Naive thymus-derived CD8-positive, alpha-beta T cell (primary cell): ENCODE measurements at places on chromosomes 7 and 10.

DNA sequence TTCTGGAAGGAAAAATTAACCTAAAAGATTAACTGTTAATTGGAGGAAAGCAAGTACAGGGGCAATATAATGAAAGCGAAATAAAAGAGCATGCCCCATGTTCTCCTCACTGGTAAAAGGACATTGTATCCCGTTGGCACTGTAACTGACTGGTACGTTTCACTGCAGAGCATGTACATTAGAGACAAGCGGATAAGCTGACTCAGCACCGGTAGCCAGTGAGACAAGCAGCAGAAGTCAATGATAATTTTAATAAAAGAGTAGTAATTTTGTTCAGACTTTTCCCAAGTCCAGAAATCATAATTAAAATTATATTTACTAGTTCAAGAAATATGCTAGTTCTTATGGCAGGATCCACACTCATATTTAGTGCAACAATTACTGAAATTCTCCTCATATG, 161.5 kb upstream of the VWC2 start:
- DNase-seq = no peak

DNA sequence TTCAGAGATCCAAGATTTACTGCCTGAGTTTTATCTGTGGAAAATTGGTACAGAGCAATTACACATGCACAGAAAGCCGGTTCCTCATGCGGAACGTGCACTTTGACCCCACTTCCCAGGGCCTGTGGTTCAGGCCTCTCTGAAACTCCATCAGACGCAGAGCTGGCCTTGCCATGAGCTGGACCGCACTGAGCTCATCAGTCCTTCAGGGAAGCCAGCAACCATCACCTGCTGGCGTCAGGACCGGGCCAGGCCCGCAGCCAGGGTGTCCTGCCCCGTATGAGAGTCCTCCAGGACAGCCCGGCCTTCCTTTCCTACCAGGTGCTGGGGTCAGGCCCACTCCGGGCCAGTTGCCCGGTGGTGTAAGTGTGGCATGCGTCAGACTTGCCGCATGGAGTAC, 446.5 kb upstream of the FOXK1 start:
- DNase-seq = no peak

GRCh38 chr10:132464256-132465192, 67.5 kb downstream of the PWWP2B start:
- DNase-seq = no peak

GRCh38 chr7:54546081-54546985, 4.2 kb downstream of the VSTM2A start:
- DNase-seq = no peak

- DNase-seq = no peak
Observed at GRCh38 chr10:109676703-109677102, 246.6 kb downstream of the XPNPEP1 start.

DNA sequence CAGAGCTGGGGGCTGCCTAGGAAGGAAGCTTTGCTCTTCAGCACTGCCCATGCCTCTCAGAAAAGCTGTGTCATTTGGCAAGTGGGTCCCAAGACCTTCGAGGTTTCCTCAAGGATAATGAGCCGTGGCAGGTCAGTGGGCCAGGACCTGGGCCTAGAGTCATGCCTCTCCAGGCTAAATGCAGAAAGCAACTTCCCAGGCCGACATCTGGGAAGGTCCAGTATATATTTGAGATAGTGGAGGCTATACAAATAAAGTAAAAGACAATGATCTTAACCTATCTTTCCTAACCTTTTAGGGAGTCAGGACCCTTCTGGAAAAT, 2.4 kb upstream of the HOXA10 start:
- DNase-seq = peak; percentile 8

- DNase-seq = peak; percentile 11
Observed at GRCh38 chr7:140983802-140984201, 30.9 kb downstream of the MRPS33 start.

DNA sequence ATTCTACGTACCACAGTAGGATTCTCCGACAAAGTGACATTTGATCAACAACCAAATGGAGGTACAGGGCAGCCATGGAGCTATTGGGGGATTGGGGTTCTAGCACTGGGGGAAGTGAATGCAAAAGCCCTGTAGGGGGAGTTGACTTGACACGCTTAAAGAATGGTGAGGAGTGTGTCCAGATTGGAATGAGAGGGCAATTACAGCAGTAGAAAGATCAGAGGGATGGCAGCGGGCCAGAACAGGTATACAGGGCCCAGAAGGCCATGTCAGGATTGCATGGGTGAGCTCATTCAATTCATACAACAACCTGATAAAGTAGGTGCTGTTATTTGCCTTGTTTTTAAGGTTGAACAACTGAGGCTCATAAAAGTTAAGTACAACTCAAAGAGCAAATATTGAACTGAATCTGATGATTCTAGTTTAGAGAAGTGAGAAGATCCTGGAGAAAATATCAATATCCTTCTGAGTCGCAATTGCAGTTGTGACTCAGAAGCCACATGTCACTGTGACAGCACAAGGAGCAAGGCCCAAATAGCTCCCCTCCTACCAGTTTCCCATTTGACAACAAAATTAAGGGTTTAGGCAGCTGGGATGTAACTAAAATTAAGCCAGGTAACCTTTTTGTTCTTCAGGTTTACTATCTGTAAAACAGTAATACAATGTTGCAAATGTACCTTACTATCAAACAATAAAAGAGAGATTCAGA, 28.0 kb upstream of the CTTNBP2 start:
- no peak for DNase-seq

DNA sequence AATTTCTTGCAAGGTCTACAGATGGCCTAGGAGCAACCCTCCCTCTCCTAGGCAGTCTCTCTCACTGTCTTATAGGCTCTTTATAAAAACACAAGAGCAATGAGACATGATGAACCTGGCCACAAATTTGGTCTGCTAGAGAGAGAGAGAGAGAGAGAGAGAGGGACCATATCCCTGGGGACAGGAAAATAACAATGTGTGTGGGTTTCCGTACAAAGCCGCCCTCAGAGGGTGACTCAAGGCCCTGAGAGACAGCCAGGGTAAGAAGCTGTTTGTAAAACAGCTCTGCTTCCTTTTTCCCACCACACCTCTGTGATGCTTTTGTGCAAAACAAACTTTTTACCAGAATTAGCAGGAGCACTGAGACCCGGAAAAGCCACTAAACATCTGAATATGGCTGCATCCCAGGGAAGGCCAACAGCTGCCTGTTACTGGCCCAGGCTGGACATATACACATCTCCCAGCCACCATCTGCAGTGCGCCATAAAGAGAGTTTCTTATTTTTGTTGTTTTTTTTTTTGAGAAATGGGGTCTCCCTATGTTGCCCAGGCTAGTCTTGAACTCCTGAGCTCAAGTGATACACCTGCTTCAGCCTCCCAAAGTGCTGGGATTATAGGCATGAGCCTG, 18.4 kb downstream of the GIMAP5 start:
- DNase-seq = no peak

DNA sequence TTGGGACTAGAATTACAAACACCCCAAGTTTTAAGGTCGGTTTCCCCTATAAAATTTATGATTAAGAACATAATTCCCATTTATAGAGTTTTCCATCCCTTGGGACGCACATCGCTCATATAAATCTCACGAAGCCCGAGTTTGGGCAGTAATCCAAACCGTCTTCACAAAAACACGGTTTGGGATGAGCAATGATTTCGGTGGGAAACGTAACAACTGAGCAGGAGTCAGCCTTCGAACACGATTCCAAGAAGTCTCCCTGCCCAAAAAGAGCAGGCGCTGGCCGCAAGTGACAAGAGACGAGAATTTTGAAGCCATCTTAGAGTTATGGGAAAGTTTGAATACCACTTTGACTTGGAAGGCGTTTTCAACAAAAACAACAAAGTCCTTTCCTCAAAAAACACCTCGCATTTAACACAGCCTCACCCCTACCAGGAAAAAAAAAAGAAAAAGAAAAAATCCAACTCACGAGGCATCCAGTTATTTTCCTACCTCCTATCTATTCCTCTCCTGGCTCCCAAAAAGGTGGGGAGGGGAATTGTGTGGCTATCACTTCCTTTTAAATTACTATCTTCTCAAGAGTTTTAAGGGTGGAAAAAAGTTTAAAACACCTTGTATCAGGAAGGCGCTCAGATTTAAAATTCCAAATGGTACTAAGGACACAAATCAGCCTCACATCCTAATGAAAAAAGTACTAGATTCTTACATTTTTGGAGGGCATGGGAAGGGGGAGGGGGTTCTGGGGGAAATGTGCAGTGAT, 1.6 kb downstream of the SEPHS1 start:
- DNase-seq = no peak

- DNase-seq = peak; percentile 19
Observed at GRCh38 chr10:102118867-102119266, 1.3 kb downstream of the LDB1 start.

- no peak for DNase-seq
Observed at GRCh38 chr7:135692055-135692454, 29.7 kb downstream of the STMP1 start.

DNA sequence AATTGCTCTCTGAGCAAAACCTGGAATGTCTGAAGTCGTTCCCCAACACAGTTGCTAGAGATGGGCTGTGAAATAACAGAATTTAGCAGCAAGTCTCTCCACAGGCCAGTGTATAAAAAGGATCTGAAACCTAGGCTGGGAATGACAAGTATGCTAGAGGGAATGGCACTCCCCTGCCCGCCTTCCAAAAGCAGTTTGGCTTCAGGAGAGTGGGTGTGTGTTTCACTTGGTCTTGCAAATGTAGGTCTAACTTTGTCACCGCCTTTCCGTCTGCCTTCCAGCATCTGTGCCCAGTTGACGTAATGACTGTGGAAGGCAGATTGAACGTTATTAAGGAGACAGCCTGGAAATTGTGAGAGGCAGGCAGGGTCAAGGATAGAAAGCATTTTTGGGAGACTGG, 18.0 kb upstream of the MTURN start:
- no peak for DNase-seq

DNA sequence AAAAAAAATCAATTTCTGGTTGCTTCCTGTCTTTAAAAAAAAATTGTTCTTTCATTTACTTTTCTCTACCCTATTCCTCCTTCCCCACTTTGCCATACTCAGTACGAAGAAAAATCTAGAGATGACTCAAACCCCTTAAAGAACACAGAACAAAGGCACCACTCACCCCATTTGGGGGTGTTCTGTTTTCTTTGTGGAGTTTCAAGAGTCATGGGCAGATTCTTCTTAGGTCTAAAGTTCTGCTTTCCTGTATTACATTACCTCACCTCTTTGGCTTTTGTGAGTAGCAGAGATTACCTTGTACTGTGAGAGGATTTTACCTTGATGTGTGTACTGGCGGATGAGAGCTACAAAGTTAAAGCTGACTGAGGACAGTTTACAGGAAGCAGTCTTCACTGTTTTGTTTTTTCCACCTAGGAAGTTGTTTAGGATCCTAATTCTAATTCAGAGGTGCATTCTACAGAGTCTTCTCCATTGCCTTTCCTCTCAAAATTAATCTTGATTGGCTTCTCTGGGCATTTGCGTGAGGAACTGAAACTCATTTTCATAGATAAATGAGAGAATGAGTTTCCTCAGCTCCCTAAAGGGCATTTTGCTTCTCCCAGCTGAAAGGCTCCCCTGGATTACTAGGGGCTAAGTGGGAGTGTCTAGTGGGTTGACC, 20.7 kb downstream of the AVL9 start:
- DNase-seq = no peak

- no peak for DNase-seq
Observed at GRCh38 chr7:99219185-99219767, 11.4 kb upstream of the KPNA7 start.

DNA sequence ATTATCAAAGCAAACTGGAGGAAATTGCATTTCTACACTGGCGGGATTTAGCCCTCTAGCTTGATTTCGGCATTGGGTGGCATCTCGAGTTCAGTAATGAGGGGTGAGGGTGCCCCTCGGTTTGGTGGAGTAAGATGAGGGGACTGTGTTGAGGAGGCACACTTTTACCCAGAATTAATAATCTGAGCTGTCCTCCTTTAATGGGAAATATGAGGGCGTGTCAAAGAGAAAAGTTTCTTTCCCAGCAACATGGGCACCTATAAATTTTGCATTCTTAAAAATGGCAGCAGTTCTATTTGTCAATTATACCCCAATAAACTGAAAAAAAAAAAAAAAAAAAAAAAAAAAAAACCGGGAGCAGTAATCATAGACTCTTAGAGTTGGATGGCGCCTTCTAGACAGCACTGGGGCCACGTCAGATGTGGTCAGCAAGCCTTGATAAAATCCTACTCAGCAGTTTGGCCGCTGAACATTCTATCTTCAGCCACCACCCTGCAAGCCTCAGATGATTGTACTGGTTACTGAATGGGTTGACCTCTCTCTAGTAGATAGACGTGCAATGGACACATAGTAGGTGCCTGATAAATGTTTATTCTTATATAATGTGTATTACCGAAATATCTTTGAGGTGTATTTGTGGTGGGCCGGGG, 931 bp downstream of the PAPSS2 start:
- DNase-seq = no peak

- no peak for DNase-seq
Observed at GRCh38 chr10:101595591-101596433, 7.7 kb downstream of the DPCD start.

DNA sequence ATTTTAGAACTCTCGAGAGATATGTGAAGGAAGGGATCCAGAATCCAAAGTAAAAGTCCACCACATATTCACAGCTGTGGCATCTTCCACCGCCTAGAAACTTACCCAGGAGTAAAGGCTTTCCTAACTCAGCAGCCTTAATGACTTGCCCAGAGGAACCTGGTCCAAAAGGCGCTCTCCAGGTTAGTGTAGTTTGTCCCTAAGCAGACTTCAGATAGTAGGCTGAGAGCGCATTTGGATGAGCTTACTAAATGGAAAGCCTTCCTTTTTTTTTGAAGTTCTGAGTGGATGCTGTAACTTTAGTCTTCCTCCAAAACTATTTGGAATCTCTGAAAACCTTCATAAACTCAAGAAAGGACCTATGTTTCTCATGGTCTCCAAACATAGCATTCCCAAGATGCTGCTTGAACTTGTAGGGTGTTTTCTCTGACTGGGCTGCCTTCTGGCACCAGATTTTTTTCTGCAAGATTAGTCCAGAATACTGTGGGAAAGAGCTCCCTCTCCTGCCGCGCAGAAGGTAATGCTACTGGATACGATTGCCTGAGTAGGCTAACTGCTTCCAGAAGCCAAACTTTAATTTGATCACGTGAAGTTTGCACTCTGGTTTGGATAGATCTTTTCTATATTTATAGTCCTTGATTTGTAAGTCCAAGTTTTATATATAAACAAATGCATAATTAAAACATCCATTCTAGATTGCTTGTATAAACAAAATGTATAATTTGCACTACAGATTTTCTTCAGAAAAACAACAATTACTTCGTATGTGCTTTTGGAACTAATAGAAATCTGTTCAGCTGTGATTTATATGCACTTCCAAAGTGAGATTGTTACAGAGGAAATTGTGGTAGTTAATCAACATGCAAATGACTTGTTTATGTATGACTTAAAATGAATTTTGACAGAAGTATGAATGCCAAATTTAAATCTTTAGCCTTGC, 19.6 kb upstream of the GPR37 start:
- DNase-seq = no peak

DNA sequence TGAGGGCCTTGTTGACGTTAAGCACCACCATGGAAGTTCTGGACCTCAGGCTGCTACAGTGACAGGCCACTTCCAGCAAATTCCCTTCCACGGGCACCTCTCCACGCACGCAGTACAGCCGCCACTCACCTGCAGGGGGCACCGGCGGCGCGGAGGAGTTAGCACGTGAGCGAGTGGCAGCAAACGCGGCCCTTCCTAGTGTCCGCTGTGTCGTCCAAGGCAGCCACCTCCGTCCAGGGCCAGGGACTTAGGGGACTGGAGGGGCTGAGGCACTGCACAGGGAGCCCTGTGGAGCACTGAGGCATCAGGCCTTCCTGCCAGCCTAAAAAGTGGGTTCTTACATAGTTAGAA, 164.4 kb downstream of the SVIL start:
- no peak for DNase-seq

- no peak for DNase-seq
Observed at GRCh38 chr10:14909101-14909500, 30.4 kb downstream of the SUV39H2 start.

GRCh38 chr7:155509725-155510551, 36.4 kb downstream of the CNPY1 start:
- no peak for DNase-seq
